COR-L47 (cell line): ENCODE measurements at places on chromosomes 12 and 14.

GRCh38 chr12:75766263-75767160, 255.1 kb upstream of the KRR1 start:
- no peak for DNase-seq

- DNase-seq = peak; percentile 22
Observed at GRCh38 chr14:88013750-88014349, 8.9 kb downstream of the GPR65 start.

DNA sequence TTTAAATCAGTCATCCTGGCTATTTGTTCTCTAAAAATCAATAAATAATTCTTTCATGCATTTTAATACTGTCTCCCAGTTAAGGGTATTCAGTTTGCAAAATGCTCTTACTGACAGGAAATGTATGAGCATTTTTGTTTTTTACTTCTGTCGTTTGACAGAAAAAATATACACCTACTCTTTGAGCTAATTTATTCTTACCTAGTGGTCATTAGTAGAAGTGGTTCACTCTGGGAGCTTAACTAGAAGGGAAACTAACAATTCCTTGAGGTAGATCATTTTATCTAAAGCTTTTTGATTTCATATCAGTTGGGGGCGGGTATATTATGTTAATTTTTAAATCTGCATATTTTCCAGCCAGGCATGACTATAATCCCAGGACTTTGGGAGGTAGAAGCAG, 33.8 kb upstream of the PAPLN start:
- DNase-seq = no peak

- no peak for DNase-seq
Observed at GRCh38 chr14:76100236-76100635, 51.5 kb upstream of the GPATCH2L start.

DNA sequence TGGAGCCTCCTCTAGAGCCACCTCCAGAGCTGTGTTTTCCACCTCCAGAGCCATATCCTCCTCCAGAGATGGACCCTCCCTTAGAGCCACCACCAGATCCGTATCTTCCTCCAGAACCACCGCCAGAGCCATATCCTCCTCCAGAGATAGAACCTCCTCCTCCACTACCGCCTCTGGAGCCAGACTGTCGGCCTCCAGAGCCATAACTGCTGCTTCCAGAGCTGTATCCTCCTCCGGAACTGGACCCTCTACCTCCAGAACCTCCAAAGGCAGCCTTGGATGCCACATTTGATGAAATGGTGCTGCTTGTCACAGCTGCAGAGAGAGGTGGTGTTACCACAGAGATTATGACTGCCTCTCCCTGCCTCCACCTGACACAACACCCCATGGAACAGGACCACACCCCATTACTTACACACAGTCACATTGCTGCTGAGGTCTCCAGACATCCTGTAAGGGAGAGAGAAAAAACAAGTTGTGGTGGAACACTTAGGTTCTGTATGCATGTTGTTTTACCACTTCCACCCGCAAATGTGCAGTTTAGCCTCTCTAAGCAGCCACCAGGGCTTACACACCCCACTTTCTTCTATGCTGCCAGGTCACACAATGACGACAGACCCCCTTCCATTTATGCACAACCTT, 6.8 kb downstream of the KRT2 start:
- DNase-seq = no peak

- DNase-seq = no peak
Observed at GRCh38 chr12:117333331-117333881, 28.0 kb downstream of the NOS1 start.

- no peak for DNase-seq
Observed at GRCh38 chr12:121748571-121749265, 36.2 kb downstream of the TMEM120B start.
